Stimulated activated CD4-positive, alpha-beta T cell treated with anti-CD3 and anti-CD28 coated beads, Interleukin-4, amount 100 ng/mL, for 24 hours (primary cell): ENCODE measurements at places on chromosomes 6 and 20.
A peak's percentile ranks its signal among the peaks of the same experiment; 100 is the strongest.

DNA sequence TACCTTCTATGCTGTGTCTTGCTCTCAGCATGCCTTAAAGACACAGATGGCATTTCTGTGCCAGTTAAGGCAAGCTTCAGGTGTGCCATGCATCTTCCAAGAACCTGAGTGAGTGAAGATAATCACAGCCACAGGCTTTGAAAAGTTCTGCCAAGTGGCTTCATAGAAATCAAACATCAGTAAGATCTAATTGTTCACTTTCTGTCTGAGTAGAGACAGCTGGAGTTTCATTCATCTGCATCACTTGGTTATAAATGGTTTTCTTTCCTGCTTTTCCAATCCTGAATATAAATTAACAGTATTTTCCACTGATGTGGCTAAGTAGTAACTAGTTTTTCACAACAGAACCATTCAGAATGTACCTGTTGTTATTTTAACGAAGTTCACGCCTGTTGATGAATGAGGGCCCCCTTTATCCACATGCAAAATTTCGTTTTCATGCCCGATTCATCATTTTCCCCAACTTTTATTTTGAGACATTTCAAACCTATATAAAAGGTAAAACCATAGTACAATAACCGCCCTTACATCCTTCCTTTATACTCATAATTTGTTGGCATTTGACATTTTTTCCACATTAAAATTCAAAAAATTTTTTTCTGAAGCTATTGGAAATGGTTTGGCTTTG, 38.6 kb upstream of the KCNG1 start:
- DNase-seq = no peak

- DNase-seq = no peak
These were observed 36.2 kb upstream of the BAG2 start for GRCh38 chr6:57135885-57136284.

DNA sequence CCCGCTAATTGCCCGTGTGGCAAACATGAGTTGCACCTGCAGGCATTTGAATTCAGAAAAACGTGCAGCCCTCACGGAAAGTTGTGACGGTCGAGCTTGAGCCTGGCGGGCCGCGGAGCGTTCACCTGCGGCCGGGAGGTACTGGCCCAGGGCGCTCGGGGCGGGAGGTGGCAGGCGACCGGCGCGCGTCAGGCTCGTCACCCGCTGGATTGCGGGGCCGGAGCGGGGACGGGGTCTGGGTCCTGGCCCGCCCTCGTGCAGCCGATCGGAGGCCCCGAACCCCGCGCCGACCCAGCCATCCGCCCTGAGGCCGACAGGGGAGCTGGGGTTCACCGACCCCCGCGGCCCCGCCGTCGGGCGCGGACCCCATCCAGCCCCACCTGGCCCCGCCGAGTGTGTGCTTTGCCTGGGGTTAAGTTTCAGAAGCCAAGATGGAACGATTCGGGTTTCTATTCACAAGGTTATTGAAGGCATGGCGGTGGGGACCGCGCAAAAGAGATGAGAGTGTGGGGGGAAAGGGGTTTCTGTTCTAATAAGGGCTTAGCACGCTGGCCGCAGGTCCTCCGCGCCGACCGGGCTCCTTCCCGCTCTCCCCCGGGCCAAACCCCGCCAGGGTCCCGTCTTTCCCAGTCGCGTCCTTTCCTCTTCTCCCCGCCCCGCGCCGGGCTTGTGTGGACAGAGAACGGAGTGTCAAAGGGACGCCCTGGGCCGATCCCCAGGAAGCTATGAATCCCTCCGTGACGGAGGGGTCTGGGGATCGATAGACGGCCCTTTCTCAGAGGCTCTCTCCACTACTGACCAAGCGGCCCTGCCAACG, 1.6 kb upstream of the HEY2 start:
- DNase-seq = peak; percentile 12

DNA sequence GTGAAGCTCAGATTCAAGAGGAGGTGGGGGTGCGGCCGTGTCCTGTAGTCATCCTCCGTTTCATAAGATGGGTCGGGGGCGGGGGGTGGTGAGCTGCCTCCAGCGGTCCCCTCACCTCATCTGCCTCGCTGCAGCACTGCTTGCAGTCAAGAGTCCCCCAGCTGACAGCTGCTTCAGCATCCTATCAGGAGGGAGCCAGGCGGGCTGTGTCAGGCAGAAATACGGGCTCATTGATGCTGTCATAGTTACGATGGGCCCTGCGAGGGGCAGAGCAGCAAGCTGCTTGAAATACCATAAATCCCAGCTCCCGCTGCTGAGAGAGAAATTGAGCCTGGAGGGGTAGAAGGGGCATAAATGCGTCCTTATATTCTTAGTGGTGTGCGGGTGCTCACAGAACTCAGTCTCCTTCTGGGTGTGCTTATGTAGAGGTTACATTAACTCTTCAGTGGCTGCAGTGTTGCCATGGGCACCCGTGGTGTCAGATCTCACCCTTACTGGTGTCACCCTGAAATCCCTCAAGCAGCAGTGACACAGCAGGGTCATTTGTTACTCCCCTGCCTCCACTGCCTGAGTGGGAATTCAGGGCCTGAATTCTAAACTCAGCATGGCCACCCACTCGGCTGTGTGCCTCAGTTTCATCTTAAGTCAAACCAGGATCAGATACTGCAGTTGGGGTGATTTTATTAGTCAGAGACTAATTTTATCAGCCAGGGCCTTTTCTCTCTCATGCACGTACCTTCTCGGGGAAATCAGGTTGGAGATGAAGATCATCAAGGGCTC, 21.8 kb downstream of the CCDC167 start:
- DNase-seq = no peak

DNA sequence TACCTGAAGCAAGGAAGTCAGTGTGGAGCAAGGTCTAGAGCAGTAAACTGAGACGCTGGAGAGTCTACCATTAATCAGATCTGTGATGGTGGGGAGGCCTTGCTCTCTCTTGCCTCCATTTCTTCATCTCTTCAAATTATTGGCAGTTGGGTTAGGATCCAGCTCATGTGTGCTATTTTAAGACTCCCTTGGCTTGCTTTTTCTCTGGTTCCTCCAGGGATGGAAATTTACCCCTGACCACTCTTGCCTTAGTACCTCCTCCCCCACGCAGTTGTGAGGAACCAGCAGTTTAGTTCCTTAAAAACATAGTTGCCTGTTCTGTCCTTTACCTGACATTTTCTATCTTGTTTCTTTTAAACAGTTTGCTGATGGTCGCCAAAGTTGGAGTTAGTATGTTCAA, 7.4 kb downstream of the TMEM14C start:
- no peak for DNase-seq

DNA sequence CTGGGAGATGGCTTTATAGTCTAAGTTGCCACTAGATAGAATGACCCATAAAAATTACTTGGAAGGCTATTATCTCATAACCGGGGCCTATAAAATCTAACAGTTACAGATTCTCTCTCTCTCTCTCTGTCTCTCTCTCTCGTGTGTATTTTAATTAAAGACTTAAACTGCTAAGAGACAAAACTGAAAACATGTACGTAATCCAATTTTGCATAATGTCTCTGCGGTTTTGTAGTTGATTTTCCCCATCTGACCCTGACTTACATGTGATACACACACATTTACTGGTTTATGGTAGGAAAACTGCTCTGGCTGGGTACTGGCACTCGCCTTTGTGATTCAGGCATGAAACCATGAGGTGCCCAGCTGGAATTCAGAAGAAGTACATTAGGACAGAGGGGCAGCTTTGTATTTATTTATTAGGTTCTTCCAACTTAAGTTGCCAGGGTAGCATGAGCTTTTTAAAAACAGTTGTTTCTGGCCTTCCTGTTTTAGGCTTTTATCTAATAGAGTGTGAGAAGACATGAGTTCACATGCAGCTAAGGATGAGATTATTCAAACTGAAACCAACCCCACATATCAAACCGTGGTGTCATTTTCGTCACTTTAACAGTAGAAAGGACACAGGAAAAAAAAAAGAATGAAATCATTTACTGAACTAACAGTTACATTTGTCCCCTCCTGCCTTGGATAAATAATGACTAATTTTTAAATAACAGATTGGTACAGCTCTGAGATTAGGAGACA, 182.5 kb downstream of the GMPR start:
- peak; percentile 71 for DNase-seq

DNA sequence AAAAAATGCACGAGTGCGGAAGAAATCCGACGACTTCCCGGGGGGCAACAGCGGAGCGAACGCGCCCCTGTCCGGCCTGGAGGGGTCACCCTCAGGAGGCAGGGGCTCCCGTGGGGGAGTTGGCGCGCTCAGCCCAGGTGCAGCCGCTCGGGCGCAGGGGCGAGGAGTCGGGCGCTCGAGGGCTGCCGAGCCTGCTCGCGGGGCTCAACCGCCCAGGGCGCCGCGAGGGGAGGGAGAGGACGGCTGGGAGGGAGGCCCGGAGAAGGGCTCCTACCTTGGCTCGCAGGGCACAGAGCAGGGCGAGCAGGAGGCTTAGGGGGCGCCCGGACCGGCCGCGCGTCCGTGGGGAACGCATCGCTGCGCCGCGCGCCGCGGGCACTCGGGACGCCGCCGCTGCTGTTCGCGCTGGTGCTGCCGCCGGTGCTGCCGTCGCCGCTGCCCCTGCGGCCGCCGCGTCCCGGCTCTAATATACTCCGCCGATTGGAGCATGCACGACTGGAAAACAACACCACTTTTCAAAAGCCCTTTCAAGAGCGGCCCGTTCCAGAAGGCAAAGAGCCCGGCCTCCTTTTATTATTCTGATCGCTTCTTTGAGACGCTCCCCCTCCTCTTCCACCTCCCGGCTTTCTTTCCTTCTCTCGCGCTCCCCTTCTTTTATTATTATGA, 490 bp downstream of the JAG1 start:
- DNase-seq = no peak

DNA sequence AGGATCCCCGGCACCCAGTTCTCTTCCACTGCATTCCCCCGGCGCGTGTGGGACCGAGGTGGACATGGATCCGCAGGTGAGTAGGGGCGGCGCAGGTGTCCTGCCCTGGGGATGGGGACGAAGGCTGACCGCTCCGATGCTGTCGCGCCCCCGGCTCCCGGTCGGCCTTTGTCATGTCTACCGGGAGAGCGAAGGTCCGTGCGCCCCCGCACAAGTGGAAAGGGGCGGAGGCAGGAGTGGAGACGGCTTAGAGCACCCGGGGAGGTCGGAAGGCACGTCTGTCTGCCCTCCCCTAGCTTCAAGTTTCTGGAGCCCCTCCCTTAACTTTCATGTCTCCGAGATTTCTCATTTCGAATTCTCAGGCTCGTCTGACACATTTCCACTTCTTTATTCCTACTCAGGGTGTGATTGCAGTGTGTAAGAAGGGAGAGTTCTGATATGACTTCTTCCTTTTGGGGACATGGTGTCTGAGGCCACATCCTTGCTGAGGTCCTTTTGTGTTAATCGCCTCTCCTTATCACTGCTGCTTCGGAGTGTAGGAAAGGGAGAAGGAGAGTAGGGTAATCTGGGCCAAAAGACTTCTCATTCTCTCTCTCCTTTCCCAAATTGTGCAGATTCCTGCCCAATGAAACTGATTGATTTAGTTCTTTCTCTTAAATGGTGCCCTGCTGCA, 435 bp downstream of the KIFC1 start:
- DNase-seq = peak; percentile 31

GRCh38 chr6:13488896-13489237, 1.5 kb upstream of the GFOD1 start:
- no peak for DNase-seq

- no peak for DNase-seq
These were observed 66.7 kb downstream of the ZDHHC14 start for GRCh38 chr6:157447735-157448134.

GRCh38 chr20:11332381-11332780, 585.3 kb upstream of the BTBD3 start:
- DNase-seq = no peak

- no peak for DNase-seq
These were observed 16.1 kb downstream of the E2F3 start for GRCh38 chr6:20417819-20418218.

- DNase-seq = no peak
These were observed 46.9 kb upstream of the ARMC2 start for GRCh38 chr6:108801366-108801765.

DNA sequence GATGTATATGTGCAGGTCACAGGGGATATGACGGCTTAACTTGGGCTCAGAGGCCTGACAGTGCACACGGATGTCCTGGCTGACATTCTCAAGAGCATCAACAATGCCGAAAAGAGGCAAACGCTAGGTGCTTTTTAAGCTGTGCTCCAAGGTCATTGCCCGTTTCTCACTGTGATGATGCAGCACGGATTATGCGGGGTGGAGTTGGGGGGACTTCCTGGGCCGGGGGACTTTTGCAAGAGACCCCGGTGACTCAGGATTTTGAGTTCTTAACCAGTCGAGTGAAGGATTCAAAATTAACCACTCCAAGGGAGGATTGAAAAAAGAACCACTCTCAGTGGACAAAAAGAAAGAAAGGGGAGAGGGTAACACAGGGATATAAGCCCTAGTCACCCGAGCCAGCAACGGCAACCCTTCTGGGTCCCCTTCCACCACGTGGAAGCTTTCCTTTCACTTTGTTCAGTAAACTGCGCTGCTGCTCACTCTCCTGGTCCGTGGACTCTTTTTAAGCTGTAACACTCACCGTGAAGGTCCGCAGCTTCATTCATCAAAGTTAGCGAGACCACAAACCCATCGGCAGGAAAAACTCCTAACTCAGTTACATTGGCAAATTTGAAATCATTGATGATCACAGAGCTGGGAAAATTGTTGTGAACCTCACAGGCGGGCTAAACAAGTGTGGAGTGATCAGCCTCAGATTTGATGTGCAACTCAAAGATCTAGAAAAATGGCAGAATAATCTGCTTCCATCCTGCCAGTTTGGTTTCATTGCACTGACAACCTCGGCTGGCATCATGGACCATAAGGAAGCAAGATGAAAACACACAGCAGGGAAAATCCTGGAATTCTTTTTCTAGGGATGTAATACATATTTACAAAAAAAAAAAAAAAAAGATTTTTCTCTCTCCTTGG, 199.3 kb downstream of the ARID1B start:
- no peak for DNase-seq

- DNase-seq = no peak
These were observed 12.6 kb downstream of the DYNLT1 start for GRCh38 chr6:158631678-158632537.

- no peak for DNase-seq
These were observed 19.1 kb upstream of the LOC128125822 start for GRCh38 chr6:63553208-63553607.

- DNase-seq = no peak
These were observed 2.3 kb downstream of the NR2E1 start for GRCh38 chr6:108168090-108168463.

DNA sequence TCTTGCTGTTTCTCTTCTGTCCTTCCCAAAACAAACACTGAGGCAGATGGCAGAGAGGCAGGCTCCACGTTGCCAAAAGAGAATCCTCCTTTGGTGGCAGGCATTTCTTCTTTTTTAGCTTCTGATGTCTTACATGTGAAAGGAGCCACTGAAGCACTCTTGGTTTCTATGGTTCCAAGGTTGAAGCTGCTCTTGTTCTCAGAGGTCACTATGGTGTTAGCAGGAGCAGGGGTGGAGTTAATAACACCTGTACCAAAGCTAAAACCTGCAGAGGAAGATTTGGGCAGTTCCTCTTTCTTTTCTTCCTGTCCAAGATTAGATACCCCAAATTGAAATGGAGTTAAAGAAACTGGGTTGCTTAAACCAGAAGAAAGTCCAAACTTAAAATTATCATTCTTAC, 28.8 kb downstream of the FAM8A1 start:
- no peak for DNase-seq

GRCh38 chr20:38961530-38962043, 557 bp upstream of the DHX35 start:
- peak; percentile 19 for DNase-seq

GRCh38 chr20:1345030-1345755, 16.3 kb upstream of the SDCBP2 start:
- DNase-seq = no peak

GRCh38 chr6:11491596-11492463, 45.7 kb upstream of the TMEM170B start:
- no peak for DNase-seq
